Hepatic stellate cell (primary cell): ENCODE measurements at places on chromosomes 2 and 18.

GRCh38 chr18:51630706-51631105 is 433.2 kb upstream of the MEX3C start:
- DNase-seq, result no peak

- DNase-seq, result no peak
Measured at GRCh38 chr2:203822240-203822639, 45.3 kb upstream of the CTLA4 start.

GRCh38 chr2:176413786-176414185 is 144.5 kb downstream of the MTX2 start:
- DNase-seq, result no peak

DNA sequence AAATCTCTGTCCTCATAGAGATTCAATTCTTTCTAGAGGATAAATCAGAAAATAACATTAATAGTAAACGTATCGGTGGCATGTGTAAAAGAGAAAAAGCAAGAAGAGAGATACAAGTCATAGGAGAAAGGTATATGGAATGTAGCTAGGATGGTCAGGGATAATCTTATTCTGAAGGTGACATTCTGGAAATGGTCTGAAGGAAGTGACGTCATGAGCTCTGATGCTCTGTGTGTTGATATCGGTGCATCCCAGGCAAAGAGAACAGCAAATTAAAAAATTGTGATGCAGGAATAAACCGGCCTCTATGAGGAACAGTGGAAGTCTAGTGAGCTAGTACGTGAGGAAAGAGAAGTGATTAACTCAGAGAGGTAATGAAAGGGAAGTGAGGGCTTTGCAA is 1215.8 kb downstream of the CNTNAP5 start:
- no peak for DNase-seq

DNA sequence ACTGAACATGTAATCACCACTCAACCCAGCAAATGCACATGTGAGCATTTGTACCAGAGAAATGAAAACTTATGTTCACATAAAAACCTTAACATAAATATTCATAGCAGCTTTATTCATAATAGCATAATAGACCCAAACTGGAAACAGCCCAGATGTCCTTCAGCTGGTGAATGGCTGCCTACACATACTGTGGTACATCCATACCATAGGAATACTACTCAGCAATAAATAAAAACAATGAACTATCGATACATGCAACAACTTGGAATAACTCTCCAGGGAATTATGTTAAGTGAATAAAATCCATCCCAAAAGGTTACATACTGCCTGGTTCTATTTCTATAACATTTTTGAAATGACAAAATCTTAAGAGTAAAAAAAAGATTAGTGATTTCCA is 140.0 kb downstream of the AGPS start:
- DNase-seq, result no peak

GRCh38 chr2:666441-666840 is 10.8 kb downstream of the TMEM18 start:
- DNase-seq, result no peak

DNA sequence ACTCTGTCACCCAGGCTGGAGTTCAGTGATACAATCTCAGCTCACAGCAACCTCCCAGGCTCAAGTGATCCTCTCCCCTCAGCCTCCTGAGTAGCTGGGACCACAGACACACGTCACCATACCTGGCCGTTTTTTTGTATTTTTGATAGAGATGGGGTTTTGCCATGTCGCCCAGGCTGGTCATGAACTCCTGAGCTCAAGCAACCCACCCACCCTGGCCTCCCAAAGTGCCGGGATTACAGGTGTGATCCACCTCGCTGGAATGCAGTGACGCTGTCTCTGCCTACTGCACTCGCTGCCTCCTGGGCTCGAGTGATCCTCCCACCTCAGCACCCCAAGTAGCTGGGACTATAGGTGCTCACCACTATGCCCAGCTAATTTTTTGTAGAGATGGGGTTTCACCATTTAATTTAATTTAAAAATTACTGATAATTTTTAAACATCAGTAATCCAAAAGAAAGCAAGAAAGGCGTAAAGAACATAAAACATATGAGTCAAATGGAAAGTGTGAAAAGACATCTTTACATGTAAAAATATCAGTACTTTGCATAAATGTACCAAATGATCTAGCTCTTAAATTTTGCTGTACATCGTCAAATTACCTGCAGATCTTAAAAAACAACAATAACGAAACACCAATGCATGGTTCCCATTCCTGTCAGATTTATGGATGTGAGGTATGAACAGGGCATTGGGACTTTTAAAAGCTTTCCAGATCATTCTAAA is 2.8 kb upstream of the ZNF236 start:
- DNase-seq, result no peak

- no peak for DNase-seq
Measured at GRCh38 chr18:76771192-76771799, 51.1 kb upstream of the ZNF236 start.

DNA sequence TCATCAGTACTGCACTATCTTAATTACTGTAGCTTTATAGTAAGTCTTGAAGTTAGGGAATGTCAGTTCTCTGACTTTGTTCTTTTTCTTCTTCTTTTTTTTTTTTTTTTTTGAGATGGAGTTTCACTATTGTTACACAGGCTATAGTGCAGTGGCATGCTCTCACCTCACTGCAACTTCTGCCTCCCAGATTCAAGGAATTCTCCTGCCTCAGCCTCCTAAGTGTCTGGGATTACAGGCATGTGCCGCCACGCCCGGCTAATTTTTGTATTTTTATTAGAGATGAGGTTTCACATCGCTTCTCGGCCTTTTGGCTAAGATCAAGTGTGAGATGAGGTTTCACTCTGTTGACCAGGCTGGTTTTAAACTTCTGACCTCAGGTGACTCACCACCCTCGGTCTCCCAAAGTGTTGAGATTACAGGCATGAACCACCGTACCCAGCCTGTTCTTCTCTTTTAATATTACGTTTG is 41.9 kb upstream of the TANC1 start:
- no peak for DNase-seq

DNA sequence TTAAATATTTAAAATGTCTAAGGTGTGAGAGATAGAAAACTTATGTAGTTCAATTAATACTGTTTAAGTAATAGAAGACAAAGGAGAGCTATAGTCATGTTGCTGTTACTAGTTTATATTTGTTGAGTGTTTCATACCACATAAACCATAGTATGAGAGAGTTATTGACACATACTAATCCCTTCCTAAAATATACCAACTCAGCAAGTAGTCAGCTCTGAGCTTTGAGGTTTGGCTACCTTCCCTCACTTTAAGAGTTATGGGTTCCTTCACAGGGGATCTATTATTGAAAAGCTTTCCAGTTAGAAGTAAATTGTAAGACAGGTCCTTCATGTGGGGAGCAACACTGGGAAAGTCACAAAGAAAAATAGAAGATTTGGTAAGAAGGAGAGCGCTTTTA is 701.6 kb upstream of the ZEB2 start:
- no peak for DNase-seq

- no peak for DNase-seq
Measured at GRCh38 chr2:44470151-44470550, 108.4 kb downstream of the CAMKMT start.

- DNase-seq, result no peak
Measured at GRCh38 chr2:234355021-234355720, 141.7 kb downstream of the ARL4C start.

DNA sequence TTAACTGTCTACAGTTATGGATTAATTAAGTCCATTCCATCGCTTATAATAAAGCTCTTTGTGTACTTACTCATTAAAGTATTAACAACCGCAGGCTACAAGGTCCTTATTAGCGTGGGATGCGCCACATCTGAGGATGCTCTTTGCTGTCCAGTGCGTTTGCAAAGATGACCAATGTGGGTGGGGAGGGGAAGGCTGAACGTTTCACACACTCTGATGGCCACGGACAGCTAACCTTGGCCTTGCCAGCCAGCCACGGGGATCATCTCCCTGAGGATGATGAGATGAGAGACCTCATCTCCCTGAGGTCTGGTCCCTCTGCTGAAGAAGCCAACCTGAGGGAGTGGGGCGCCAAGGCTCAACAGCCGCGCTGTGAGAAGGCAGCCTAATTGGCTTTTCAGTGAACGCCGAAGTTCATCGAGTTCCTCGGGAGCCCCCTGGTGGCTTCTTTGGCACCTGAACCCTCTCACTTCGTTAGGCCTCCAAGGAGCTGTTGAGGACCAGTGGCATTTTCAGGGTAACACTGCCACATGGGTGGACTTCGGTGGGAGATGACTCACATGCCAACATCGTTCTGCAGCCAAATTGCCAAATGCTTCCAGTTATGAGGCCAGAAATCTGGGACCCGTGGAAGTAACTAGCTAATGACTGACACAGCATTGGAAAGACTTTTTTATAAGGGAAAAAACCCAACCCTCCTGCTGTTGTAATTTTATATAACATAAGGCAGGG is 69.3 kb upstream of the SEC11C start:
- DNase-seq, result peak; percentile 75

GRCh38 chr18:8933714-8934284 is 168.7 kb upstream of the NDUFV2 start:
- DNase-seq, result no peak

- no peak for DNase-seq
Measured at GRCh38 chr2:102435741-102436140, 12.8 kb downstream of the IL18RAP start.

GRCh38 chr2:219017201-219017931 is 23.9 kb downstream of the CFAP65 start:
- no peak for DNase-seq

DNA sequence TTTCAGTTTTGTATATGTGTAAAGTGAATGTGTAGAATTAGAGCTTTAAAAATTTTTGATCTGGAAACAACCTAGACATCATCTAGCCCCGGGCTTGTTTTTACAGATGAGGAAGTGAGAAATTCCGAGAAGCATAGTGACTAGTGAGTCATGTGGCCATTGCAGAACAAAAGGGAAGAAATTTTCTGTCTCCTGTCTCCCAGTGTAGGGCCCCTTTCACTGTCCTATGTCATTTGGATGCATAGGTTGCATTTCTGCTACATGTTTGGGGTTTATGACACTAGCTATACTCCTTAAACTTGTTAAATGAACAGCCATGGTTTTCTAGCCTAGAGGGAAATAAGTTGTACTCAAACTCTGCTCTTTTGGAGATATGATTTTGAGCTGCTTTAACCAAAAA is 84.6 kb downstream of the PLCL1 start:
- DNase-seq, result peak; percentile 25

GRCh38 chr2:240645346-240645745 is 20.1 kb downstream of the GPR35 start:
- no peak for DNase-seq

GRCh38 chr2:120826260-120826648 is 90.6 kb downstream of the GLI2 start:
- peak; percentile 34 for DNase-seq

DNA sequence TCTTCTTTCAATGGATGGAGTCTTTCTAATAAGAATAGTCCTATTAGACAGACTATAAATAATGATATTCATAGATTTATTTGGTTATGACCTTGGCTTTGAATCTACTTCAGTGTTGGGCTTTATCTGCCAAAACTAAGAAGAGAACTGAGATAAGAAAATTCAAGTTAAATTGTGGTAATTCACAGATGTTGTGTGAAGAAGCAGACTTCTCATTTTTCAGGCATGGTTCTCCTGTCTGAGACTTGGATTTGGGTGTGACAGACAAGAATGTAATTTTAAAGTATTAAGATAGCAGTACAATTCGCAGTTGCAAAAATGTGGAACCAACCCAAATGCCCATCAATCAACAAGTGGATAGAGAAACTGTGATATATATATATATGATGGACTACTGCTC is 124.7 kb downstream of the QPCT start:
- no peak for DNase-seq

DNA sequence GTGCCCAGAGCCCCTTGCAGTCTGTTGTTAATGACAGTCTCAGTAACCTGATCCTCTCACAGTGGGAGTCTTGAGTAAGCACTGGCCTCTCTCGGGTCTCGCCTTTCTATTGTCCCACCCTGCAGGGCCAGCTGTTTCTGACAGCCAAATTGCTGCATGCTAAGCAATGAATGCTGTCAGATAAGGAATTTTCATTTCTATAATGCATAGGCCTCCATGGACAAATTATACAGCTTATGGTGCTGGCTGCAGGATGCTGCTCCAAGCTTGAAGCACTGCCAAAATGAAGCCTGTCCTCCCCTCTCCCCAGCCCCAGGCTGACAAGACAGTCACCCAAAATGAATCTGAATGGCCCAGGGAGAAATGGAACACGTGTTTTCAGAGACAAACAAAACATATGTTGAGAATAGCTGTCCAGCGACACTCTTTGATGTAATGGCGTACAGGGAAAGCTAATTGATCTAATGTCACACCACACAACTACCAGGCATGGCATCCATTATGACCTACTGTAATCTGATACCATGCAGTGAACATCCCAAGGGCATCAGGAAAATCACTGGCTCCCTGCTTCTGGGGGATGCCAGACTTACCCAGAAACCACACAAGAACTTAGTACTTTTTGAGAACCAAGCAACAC is 36.8 kb downstream of the ACVR1 start:
- peak; percentile 33 for DNase-seq

DNA sequence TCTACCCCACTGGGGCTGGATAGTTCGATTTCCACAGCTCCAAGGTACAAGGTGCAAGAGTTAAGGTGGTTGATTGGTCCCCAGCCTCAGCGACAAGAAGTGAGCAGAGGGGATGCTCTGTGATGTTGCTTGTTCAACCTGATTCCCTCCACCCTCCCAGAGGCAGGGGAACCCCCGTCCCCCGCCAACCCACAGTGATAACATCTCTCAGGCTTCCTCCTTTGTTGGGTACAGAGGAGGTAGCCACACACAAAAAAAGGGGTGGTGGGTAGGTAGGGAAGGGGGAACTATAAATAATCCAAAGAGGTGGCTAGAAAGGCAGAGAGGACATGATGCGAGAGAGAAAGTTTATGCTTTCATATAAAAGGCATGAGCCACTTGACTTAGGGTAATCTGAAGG is 192.9 kb upstream of the POU3F3 start:
- no peak for DNase-seq

DNA sequence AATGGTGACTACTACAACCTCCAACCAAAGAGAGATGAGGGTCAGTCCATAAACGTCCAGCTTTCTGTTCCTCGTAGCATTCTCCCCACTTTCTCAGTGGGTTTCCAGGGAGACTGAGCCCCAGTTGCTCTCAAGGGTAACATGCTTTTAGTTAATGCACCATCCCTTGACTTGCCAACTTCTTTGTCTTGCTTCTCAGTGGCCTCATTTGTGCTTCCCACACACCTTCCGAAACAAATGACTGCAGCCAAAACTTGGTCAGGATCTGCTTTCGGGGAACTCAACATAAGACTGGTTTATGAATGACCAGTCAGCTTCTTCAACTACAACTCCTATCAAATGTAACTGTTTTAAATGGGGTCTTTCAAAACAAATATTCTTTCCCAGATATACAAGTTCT is 94.1 kb downstream of the COL6A3 start:
- no peak for DNase-seq

DNA sequence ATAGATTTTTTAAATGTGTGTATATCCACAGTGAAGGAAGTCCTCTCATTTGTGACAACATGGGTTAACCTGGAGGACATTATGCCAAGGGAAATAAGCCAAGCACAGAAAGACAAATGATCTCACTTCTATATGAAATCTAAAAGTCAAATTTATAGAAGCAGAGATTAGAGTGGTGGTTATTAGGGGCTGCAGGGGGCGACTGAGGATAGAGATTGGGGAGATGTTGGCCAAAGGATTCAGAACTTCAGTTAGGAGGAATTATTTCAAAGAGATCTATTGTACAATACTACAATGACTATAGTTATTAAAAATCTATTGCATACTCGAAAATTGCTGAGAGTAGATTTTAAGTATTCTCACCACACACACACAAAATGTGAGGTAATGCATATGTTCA is 252.4 kb upstream of the SLC39A10 start:
- DNase-seq, result no peak

GRCh38 chr2:224221455-224221913 is 180.4 kb downstream of the FAM124B start:
- peak; percentile 43 for DNase-seq
